ENCODE measurements at places on chromosomes 5 and 9.

DNA sequence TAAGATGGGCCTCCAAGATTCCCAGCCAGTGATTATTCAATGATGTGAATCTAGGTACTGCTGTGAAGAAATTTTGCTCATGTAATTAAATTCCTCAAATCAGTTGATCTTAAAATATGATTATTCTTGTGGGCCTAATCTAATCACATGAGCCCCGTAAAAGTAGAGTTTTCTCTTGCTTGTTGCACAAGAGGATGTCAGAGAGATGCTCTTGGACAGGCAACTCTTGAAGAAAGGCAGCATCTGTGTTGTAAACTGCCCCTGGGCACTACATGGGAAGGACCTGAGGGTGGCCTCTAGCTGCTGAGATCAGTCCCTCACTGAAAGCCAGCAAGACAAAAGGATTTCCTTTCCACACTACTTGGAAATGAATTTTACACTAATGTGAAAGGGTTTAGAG, 132.9 kb downstream of the TRPM3 start:
- no peak for DNase-seq

DNA sequence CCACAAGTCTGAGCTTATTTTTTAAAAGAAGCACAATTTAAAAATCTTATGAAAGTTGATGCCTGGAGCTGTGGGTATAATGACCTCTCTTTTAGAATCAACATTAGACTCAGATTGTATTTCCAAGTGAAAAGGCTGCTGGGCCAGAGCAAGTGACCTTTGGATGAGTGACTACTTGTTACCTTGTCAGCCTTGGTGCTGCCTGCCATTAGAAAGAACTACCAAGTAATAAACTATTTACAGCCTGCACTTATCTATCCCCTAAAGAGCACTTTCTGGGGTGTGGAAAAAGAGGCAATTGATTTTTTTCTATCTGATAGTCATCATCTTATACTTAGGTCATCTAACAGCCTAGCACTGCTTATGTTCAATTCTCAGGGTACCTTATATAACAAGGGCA, 134.9 kb upstream of the FBXL17 start:
- DNase-seq, result no peak

DNA sequence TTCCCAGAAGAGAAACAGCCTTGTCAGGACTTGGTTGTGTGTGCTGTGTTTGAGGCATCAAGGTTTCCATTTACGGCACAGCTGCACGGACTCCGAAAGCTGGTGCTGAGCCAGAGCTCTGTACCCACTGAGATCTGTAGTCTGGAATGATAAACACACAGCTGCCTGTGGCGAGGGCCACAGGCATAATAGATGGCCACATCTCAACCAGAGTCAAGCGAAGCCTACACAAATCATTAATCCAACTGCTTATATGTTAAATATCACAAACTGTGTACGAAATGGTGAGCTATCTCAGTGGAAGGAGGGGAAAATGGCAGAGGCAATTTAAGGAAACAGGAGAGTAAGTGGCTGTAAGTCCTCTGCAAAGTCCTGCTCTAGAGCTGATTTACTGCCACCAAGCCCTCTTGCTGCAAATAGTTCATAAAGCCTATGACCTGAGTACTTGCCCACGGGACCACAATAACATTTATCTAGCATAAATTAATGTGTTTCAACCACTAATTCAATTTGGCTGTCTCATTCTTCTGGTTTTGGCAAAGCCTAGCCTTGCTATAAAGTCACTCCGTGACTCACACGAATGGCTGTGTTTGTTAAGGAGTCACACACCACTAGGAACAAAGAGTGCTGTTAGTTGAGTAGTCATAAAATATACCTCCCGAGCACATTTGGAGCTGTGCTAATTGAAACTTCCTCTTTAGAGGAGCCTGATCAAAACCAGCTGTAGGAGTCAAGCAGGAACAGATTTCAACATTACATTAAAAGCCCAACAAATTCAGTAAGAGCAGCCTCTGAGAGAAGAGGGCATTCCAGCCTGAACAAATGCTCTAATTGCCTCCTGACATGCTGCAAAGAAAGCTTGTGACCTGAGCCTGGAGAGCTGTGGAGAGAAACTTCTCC, 738.6 kb upstream of the ZNF608 start:
- DNase-seq, result no peak

DNA sequence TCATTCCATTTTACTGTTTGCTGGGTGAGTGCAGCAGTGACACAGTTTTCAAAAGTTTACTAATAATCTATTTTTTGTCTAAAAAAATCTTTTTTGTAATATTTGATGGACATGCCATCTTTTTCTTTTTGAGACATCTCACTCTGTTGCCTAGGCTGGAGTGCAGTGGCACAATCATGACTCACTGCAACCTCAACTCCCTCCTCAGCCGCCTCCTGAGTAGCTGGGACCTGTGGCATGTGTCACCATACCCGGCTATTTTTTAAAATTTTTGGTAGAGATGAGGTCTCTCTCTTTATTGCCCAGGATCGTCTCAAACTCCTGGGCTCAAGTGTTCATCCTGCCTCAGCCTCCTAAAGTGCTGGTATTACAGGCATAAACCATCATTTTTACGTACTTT, 86.0 kb downstream of the KDM4C start:
- no peak for DNase-seq

GRCh38 chr9:99360026-99360425, 137.9 kb downstream of the SEC61B start:
- DNase-seq, result no peak

GRCh38 chr5:180785794-180786221, 16.8 kb downstream of the MGAT1 start:
- DNase-seq, result no peak

GRCh38 chr5:108216890-108217289, 165.0 kb downstream of the FBXL17 start:
- no peak for DNase-seq
